M059J (cell line): ENCODE measurements at places on chromosomes 2 and 18. TPM values are rescaled to one million over a fixed set of nuclear protein-coding genes. Genes with fewer than 3 reads are reported as not detected.

DNA sequence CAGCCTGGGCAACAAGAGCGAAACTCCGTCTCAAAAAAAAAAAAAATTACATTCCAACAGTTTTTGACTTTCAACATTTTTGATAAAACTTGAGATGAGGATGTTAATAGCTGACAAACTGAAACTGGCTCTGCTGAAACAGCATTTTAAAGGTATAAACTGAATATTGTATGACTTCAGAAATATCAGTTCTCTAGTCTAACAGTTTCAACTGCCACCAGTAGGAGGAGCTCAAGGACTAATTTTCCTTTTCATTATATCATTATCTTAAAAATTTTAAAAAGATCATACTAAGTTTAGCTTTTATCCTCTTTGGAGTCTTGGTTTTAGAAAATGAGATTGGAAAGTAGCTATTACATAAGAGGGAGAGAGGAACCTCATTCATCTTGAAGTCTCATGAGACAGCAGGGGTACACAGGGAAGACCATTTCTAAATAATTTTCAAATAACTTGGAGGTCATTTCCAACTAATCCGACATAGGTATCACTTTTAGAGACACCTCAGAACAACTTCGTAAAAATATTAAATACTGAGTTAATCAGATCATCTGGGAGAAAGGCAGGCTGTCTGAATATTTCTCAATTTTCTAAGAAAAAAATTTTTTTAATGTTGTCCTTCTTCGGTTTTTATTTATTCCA is 37.6 kb upstream of the MCM6 start:
- DNase-seq = peak; percentile 47

GRCh38 chr2:186518291-186518690 is 32.2 kb downstream of the ZC3H15 start:
- no peak for DNase-seq

DNA sequence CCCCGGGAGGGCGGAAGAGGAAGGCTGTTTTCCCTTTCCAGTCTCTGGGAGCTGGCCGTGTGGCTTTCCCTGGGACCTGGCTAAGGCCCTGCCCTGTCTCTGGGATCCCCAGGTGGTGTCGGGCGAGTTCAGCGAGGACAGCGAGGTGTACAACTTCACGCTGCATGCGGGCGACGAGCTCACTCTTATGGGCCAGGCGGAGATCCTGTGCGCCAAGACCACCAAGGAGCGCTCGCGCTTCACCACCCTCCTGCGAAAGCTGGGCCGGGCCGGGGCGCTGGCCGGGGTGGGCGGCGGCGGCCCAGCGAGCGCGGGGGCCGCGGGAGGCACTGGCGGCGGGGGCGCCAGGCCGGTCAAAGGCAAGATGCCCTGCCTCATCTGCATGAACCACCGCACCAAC is 11.2 kb downstream of the GAREM2 start:
- no peak for DNase-seq

DNA sequence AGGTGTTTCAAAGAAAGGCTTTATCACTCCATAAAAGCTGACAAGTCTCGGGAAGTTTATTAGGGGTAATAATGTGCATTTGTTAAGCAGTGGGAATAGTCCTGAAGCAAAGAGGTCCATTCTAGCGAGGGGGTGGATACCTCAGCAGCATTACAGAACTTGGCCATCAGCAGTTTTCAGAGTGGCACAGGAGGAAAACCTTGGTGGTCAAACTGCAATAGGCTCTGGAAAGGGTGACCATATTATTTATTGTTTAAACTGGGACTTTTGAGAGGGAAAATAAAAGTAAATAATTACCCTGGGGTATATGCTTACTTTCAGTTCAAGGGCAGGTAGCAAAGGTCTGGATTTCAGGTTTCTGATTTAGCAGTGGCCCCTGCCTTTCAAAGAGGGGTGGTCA is 115.5 kb upstream of the KLHL14 start:
- DNase-seq = no peak

DNA sequence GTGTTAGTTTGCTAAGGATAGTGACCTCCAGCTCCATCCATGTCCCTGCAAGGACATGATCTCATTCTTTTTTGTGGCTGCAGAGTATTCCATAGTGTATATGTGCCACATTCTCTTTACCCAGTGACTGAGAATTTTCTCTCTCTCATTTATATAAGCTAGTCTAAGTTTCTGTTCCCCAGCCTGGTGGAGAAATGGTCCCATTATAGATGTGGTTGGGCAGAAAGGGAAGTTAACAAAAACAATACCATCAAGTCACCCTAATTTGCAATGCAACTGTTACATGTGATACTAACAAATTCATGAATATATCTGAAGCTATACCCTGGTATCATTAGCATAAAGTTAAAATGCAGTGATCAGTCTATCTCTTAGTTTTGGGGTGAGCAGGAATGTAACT is 54.0 kb downstream of the DNER start:
- no peak for DNase-seq

- no peak for DNase-seq
Measured at GRCh38 chr2:60873381-60873780, 8.0 kb upstream of the REL start.

DNA sequence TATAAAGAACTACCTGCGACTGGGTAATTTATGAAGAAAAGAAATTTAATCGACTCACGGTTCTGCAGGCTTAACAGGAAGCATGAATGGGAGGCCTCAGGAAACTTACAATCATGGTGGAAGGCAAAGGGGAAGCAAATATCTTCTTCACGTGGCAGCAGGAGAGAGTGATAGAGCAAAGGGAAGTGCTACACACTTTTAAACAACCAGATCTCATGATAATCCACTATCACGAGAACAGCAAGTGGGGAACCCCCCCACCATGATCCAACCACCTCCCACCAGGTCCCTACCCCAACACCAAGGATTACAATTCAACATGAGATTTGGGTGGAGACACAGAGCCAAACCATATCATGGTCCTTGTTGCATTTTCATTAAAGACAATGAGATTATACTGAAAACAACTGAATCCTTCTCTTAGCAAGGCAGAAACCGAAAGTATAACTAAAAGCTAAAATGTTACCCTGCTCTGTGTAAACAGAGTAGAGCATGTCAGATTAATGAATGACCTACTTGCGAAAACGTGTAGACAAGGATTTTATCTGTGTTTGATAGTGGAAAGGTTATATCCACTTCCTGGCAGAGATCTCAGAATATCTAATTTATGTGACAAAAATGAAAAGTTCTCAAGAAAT is 60.1 kb upstream of the RBBP8 start:
- no peak for DNase-seq

Gene RASGRP3
- 24.5 and 26.4 TPM in 2 replicates for total RNA-seq
